ENCODE measurements at places on chromosomes 1 and 21.

GRCh38 chr1:163561580-163562295, 240.0 kb downstream of the NUF2 start:
- peak; percentile 40 for DNase-seq

- DNase-seq: peak; percentile 47
These were observed 14.5 kb upstream of the NLRP3 start for GRCh38 chr1:247401310-247402119.

DNA sequence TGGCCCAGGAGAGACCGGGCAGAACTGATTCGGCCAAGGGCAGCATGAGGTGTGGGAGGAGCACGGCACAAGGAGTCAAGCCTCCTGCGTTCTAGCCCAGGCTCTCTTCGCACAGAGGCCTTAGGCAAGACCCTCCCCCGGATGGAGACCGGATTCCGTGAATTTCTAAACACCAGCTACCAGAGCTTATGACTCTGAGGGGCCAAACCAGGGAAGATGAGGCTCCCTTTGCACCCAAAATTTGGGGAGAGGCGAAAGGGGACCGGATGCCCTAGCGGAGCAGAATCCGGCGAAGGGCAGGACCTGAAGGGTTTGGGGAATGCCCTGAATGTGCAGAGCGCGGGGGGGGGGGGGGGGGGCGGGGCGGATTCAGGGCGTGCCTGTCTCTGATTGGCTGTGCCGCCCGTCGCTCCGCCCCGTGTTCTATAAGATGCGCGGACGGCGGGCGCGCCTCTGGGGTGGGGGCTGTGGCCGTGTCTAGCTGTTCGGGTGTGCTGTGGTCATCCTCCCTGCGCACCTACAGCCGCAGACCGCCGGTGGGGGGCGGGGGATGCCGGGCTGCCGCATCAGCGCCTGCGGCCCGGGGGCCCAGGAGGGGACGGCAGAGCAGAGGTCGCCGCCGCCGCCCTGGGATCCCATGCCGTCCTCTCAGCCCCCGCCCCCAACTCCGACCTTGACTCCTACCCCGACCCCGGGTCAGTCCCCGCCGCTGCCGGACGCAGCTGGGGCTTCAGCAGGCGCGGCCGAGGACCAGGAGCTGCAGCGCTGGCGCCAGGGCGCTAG, at the start of gene TRNP1:
Gene TRNP1 (plus strand): TSS at position 456 of the 783 bp plus-strand sequence. CDS start 95 bp downstream, at position 551.
- DNase-seq: peak; percentile 73

DNA sequence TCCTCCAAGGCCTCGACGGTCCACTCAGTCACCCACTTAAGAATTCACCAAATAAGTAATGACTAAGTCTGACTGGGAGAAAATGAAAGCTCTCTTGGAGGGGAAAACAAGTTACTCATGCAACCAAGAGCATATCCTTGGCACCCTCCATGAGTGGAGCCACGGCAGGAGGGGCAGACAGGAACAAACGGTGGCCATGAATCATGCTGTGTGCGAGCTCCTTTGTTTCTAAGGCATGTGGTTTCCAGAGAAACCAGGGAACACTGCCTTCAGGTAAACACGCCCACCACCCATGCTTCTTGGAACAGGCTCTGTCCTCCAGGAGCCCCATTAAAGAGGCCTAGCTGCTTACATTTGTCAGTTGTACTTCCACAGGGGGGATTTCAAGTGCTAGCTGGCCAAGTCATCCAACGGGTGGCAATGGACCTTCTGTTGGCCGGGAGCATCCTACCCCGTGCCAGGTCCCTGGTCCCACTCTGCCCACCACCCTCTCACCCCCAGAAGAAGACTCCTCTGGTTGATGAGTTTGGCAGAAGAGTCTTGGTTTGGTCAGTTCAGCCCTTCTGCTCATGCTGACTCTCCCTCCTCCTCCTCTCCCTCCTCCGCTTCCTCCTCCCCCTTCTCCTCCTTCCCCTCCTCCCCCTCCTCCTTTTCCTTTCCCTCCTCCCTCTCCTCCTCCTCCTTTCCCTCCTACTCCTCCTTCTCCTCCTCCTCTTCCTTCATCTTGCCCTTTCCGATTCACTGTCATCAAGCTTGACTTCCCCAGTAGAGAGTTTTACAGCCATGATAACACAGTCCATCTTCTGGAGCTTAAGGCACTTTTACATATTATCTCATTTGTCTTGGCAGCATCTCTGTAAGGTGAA, 107.6 kb downstream of the CCDC185 start:
- DNase-seq: no peak

- no peak for DNase-seq
These were observed 14.5 kb downstream of the ZNF697 start for GRCh38 chr1:119633575-119633974.

DNA sequence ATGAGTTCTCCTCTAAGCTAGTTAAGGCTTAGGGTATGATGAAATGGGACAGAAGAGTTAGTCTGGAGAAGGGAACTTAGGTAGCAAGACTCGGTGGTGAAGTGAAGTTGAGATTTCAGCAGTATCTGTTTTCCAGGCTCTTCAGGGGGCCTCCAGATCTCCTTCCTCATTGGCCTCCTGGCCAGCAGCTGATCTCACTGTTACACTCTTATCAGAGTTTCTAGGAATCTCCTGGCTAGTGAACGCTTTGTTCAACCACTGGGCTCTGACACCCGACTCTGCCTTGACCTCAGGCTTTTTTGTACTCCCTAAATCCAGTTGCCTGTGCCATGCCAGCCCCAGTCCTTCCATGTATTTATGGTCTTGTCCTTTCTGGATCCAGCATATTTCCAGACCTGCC, 311.0 kb downstream of the ASTN1 start:
- DNase-seq: no peak

DNA sequence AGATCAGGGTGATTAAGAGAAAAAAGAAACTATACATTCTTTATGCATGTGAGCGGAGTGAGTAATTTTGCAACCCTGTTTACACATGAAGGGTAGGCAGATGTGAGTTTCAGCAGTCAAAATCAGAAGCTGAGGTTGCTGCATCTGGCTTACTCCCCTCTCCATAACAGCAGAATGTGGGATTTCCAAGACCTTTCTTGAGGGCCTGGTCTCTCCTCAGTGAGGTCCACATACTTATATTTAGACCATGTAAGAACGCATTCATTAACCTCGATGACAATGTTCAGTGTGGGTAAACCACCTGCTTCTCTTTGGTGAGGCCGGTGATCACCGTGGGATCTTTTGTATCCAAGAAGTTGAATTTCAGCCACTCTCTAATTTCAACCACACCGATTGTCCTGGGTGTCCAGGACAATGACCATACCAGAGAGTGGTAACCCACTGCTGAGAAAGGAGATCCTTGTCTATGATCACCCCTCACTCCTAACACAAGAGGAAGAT, 18.7 kb upstream of the RAP1A start:
- DNase-seq: no peak

DNA sequence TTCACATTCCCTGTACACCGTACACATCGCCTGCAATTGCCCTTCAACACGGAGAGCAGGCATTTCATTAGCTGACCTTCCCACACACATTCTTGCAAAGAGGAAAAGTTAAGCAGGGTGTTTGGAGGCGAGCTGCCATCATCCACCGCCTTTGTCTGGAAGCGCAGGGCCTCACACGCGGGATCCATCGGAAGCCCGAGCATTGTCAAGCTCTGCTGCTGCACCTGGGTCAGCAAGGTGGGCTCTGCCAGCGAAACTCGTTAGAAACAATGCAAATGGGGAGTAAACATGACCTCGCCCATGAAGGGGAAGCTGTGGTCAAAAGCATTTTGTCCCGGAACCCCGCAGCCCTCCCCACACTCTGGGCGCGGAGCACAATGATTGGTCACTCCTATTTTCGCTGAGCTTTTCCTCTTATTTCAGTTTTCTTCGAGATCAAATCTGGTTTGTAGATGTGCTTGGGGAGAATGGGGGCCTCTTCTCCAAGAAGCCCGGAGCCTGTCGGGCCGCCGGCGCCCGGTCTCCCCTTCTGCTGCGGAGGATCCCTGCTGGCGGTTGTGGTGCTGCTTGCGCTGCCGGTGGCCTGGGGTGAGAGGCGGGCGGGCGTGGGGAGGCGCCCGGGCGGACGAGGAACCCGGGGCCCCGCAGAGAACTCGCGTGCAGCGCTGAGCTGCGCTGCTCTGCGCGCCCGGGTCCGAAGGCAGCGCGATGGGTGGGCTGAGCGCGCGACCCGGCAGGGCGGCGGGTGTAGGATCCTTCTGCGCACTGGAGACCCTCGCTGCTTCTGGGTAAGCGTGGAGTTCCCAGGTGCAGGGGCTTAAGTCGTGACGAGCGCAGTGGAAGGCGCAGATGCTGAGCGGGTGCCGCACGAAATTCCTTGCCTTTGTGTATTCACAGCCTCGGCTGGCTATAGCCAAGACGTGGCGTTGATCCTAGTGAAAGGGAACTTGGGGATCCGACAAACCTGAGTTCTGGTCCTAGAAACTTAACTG, at the start of gene CR1:
Gene CR1 (plus strand): TSS at position 357 of the 992 bp plus-strand sequence. CDS start 111 bp downstream, at position 468.
- no peak for DNase-seq

DNA sequence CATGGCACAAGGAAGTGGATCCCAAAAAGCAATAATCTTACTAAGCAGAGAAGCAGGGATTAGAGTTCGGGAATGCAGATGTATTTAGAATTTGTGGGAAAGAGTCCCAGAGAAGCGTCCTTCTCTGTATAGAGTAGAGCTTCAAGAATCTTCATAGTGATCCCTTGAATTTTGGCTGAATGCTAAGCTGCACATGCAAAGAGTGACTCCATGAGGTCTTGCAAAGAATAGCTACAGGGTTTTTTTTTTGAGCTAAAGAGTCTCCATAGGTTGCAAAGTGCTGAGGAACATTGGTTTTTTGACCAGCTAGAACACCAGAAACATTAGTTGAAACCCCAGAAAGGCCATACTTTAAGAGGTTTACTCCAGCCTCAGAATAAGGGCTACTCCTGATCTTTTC, 206.7 kb downstream of the CTH start:
- DNase-seq: no peak

- DNase-seq: no peak
These were observed 2.7 kb downstream of the SERPINC1 start for GRCh38 chr1:173914366-173914871.

DNA sequence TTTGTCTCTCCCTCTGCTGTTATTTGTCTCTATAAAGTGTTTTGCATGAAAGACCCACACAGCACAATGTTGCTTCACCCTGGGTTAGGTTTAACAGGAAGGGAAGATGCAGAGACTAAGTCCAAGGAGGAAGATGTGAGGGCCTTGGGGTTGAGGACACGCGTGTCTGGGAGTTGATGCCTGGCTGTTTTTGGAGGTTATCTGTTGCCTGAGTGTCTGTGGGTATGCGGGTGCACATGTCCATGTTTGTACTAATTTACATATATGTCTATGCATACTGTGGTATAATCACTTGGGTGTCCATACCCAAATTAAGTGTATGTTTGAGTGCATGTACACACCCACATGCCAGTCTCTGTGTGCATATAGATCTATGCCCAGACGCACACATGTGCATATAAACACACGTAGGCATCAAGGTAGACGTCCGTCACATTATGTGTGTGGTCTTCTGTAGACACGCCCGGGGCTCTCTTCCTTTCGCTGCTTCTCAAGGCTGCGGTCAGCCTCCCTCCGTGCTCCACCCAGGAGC, 962 bp upstream of the MAN1C1 start:
- DNase-seq: no peak

- DNase-seq: no peak
These were observed 114.5 kb upstream of the TMPRSS15 start for GRCh38 chr21:18518054-18518481.

DNA sequence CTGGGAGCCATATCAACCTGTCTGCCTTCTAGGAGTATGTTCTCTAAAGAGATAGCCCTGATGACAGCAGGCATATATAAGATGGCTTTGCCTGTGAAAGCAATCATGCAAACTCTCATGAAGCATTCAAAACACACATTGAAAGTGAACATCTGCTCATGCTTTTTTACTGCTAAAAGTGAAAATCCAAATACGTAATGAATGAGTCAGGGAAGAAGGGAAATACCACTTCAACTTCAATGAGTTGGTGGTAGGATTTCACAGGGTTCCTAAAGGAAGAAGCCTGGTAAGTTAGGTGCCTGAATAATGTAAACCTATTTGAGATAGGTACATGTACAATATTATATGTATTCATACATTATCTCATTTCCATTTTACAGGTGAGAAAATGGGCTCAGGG, 50.5 kb upstream of the SLFNL1 start:
- DNase-seq: no peak

- no peak for DNase-seq
These were observed 13.8 kb downstream of the UBE4B start for GRCh38 chr1:10046356-10047085.

DNA sequence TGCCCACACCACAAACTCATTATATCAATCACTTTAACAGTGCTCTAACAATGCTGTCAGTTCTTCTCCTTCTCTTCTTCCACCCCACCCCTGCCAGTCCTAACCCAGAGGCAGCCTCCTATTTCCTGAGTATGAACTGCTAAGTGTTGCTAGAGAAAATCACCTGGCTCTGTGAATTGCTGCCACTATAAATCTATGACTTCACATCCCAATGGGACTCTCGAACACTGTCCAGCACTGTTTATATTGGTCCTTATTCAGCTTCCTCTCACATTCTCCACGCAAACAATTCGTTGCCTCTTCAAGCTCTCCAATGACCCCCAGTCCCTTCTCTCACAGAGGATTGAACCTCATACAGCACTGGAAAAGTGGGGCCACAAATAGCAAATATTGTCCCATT, 27.0 kb upstream of the USH2A start:
- DNase-seq: no peak

- no peak for DNase-seq
These were observed 40.5 kb downstream of the PLPPR5 start for GRCh38 chr1:98964198-98964597.

- DNase-seq: no peak
These were observed 22.7 kb upstream of the NBL1 start for GRCh38 chr1:19621274-19621950.

DNA sequence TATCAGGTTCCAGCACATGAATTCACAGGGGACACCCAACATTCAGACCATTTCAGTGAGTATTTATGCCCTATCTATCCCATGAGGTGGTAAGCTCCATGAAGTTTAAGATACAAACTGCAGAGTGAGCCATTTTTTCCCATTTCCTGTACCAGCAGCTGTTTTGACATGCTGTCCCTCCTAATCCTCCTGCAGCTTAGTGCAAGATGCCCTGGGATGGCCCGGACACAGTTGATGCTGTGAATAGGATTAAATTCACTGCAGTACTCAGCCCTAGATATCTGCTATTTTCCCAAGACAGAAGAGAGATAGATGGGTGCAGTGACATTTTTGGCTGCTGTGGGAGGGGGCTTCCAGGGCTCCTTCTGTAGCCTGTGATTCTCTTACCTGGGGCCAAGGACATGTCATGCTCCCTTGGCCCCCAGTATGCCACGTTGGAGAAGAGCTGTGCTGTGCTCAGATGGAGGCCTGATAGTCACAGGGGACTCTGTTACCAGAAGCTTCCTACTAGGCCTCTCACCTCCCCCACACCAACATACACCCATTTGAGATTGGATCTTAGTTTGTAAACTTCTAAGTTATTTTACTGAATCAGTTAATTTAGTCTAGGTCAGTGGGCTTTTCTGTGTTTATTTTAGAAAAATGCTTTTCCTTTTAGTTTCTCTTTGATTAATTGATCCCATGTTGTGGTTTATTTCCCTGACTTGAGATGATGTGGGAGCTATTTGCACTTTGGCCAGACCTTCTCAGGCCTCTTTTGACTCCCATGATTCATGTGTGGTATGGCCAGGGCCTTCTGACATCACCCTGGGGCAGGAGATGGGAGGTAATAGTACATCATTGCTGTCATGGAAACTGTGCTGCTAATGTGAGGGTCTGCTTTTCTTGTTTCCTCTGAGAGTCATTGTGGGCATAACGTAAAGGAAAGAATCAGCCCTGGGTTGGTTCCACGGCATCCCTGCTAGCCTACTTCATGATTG, 92.6 kb downstream of the ST3GAL3 start:
- no peak for DNase-seq

Measured in NCI-H1092 (cell line).